ENCODE measurements at places on chromosomes 4 and X. TPM values are rescaled to one million over a fixed set of nuclear protein-coding genes. Genes with fewer than 3 reads are reported as not detected.
A peak's percentile ranks its signal among the peaks of the same experiment; 100 is the strongest.

Gene PAGE2
- total RNA-seq: not detected

Gene NPNT
- 62.1 TPM for total RNA-seq

Gene PNMA6A
- 1.2 TPM for total RNA-seq

Gene DGAT2L6
- total RNA-seq: 0.96 TPM

Gene SLC16A2
- total RNA-seq: 6.3 TPM

Gene EOLA2
- 5.1 TPM for total RNA-seq

Gene SNX25
- 16.1 TPM for total RNA-seq

Gene MEPE
- 10.8 TPM for total RNA-seq

Gene ITIH6
- total RNA-seq: 0.48 TPM

DNA sequence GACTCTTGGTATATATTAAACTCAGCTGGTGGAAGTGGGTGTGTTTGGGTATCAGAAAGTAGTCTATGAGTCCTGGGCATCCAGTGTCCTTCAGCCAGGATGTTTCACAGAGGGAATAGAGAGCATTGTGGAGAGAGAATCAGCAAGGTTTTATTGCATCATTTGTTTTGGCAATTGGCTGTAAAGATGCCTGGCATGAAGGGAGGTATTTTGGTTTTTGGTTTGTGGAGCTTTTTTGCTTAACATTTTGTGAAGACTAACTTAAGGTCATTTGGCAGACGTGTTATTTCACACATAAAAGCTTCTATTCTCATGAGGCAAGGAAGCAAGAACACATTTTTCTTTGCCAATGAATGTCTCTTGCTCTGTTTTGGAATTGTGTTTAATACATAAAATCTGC lies 71.1 kb downstream of the DCLK2 start:
- no peak for DNase-seq

- DNase-seq: no peak
These were observed 198.8 kb downstream of the RAB28 start for GRCh38 chr4:13285336-13285735.

GRCh38 chr4:82415922-82416365 lies 14.3 kb downstream of the HNRNPDL start:
- DNase-seq: no peak

GRCh38 chr4:88163336-88163735 lies 4.9 kb upstream of the ABCG2 start:
- DNase-seq: no peak

- DNase-seq: peak; percentile 5
These were observed 628.9 kb downstream of the TLL1 start for GRCh38 chr4:166501941-166502382.

- DNase-seq: peak; percentile 64
These were observed 15.4 kb upstream of the TBC1D19 start for GRCh38 chr4:26568446-26568994.

GRCh38 chr4:16824278-16824806 lies 74.1 kb downstream of the LDB2 start:
- no peak for DNase-seq

DNA sequence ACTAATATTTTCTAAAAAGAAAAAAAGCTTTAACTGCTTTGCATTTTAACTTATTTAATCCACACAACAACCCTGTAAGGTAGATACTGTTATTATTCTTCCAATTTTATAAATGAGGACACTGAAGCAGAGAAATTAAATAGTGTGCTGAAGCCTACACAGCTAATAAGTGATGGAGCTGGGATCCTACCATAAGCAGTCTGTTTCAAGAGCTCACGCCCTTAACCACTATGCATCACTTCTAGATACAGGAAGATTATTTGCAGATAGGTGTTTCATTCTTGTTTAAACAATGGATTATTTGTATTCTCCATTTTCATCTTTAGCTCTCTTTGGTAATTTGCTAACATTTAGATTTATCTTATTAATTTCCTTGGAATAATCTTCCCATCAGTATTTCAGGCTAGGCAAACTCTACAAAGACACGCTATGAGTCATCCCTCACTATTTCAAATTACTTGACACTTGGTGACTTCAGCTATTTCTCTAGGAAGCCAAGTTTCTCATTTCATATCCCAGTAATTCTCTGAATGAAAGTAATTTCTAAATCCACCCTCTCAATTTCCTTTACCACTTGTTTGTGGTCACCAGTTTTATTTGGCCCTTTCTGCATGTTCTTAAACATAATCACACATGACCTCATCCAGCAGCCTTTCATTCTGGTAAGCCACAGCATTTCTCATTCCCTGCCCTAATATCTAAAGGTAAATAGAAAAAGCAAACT lies 67.3 kb downstream of the ASB9 start:
- peak; percentile 13 for DNase-seq

GRCh38 chr4:143391895-143392294 lies 55.2 kb downstream of the GAB1 start:
- peak; percentile 88 for DNase-seq

DNA sequence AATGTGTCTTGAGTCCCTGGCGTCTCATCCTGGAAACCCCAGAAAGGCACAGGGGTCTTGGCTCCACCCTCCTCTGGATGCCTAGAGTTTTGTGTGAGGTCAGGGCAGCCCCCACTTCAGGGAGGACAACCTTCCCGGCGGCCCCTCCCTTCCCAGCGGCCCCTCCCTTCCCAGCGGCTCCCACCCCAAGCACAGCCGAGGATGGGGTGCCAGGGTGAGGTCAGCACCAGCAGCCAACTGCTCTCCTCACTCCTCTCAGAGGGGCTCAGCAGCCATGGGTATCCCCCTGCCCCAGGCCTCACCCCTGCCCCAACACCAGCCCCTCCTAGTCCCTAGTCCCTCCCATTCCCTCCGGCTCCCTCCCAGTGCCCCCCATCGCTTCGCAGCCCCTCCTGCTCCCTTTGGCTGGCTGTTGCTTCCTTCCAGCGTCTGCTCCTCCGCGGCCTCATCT lies 17.4 kb downstream of the DGKQ start:
- DNase-seq: no peak

GRCh38 chr4:168421671-168422070 lies 58.6 kb downstream of the DDX60L start:
- DNase-seq: peak; percentile 13

- DNase-seq: no peak
These were observed 13.8 kb upstream of the CLDN34 start for GRCh38 chrX:9953396-9953795.

- peak; percentile 83 for DNase-seq
These were observed 19.3 kb upstream of the CSF2RA start for GRCh38 chrX:1249101-1249887.

GRCh38 chr4:72313121-72313520 lies 255.9 kb downstream of the ADAMTS3 start:
- DNase-seq: no peak

GRCh38 chr4:69838977-69839376 lies 21.0 kb downstream of the SULT1E1 start:
- no peak for DNase-seq

DNA sequence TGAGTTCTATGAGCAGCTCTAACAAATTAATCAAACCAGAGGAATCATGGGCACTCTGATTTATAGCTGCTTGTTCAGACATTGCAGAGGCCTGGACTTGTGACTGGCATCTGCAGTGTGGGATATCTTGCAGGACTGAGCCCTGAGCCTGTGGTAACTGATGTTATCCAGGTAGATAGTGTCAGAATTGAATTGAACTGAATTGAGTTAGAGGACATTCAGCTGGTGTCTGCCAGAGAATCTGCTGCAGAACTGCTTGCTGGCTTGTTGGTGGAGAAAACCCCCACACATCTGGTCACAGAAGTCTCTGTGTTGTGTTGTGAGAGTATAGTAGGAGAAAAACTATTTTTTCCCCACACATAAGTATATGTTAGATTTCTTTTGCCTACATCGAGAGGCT lies 42.2 kb downstream of the SMIM20 start:
- no peak for DNase-seq

DNA sequence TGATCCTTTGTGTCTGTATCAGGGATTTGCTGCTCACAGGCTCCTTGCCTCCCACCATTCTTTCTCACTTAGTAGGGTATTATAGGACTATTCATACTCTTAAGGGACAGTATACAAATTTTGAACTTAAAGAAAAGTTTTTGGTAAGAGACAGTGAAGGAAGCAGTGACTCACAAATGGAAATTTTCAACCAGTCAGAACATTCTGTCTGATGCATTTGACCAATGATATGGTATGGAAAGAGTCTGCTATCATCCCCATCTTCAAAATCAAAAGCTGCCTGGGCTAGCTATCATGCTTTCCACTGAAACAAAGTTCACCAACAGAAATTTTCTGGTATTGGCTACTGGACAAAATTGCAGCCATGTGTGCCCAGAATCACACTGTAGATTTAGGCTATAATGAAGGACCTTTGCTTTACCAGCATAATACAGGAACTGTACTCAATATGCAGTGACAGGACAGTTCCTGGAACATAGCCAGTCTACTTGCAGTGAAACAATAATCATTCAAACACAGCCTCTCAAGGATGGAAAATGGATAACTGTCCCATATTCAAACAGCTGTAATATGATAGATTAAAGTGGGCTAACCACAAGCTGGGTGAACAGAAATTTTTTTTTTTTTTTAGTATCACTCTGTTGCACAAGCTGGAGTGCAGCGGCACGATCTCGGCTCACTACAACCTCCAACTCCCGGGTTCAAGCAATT lies 109.0 kb upstream of the ACSL4 start:
- DNase-seq: no peak

DNA sequence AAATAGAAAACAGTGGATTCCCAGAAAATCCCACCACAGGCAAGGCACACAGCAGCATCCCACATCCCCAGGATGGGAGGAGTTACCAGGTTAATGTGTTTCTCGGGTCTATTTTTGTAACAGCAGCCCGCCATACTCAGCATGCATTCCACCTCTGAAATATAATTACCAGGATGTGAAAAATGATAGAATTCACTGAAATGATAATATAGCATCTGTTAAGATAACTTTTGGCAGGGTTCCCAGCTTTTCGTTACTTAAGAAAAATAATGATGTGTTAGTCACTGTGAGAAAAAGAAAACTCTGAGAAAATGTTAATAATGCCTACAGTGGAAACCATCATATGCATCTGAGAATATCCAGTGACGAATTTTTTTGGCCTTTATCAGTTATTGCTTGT lies 87.1 kb downstream of the VCX2 start:
- peak; percentile 76 for DNase-seq

DNA sequence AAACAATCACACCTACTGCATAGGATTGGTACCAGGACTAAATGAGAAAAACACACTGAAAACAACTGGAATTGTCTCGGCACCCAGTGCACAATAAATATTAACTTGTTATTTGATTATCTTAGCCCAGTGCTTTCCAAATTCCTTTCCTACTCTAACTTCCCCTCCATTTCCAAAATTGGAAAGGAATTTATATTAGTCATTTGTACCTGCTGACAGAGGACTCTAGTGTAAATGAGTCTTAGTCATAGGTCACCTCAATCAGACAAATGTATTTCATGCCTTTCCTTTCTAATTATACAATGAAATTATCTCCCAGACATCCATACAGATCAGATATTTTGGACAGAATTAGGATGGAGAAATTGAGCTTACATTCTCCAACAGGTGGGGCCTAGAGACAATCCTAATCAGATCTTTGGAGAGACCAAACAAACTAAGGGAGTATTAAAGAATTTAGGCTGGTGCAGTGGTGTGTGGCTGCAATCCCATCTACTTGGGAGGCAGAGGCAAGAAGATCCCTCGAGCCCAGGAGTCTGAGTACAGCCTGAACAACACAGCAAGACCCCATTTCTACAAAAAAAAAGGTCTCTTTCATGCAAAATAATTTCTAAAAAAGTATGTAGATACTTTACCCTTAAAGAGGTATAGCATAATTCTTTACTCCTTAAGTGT lies 10.1 kb downstream of the SH3D19 start:
- DNase-seq: no peak

GRCh38 chrX:103918050-103918449 lies 44.4 kb upstream of the TMSB15B start:
- DNase-seq: peak; percentile 57

GRCh38 chr4:137414802-137415201 lies 117.5 kb downstream of the PCDH18 start:
- no peak for DNase-seq

- no peak for DNase-seq
These were observed 96.3 kb downstream of the IQCM start for GRCh38 chr4:149719357-149719756.

DNA sequence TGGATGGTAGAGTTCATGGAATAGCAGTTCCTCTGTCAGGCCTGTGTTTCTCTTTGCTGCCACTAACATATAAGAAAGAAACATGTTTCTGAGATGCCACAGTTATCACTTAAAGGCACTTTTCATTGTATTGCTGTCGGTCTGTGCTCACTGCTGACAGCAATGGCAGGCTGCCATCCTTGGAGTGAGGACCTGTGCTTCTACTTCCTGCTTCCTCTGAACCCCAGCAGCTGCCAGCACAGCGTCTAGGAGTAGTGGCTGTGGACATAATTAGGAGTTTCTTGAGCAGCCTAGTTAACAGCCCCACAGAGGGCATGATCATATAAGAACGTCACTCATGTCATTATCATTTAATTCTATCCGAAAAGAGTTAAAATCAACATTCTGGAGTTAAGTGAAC lies 30.5 kb downstream of the F11 start:
- no peak for DNase-seq

GRCh38 chr4:52726826-52727580 lies 24.2 kb downstream of the ERVMER34-1 start:
- DNase-seq: no peak

DNA sequence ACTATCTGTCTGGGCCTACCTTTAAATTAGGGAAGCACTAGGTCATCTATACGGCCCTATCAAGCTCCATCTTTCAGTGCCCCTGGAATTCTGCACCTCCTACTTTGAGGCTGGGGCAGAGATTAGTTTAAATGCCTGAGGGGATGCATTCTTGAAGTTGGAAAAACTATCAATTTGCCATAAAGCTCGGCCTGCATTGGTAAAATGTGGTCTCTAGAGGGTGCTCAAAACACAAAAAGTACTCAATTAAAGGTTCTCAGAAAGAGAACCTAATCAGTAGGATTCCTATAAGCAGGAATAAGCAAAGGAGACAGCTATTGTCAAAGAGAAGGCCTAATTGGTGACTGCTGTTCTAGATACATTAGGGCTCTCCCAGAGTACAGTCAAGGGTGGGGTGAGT lies 111.7 kb downstream of the AMER1 start:
- DNase-seq: peak; percentile 3

- no peak for DNase-seq
These were observed 121.6 kb downstream of the ATXN3L start for GRCh38 chrX:13198056-13198761.

- DNase-seq: no peak
These were observed 50.7 kb downstream of the PLAC1 start for GRCh38 chrX:134607523-134607922.

GRCh38 chrX:120677004-120677652 lies 47.3 kb upstream of the C1GALT1C1 start:
- DNase-seq: no peak

DNA sequence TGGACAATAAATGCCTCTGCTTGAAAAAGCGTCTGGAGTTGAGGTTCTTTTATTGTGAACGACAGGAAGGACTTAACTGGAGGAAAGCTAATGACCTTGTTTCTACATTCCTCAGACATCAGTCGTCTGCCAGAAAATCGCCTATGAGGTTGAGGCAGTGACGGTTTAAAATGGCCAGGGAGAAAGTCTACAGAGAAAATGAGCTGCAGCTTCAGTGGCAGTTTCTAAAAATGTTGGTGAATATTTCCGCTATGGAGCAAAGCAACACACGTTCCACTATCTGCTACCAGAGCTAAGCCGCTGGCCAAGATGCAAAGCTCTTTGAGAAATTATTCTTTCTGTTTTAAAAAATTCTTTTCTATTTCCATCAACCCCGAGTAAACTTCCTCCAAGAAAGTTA lies 116.9 kb upstream of the GALNT7 start:
- peak; percentile 68 for DNase-seq
